ENCODE measurements at places on chromosomes 2 and 18.
A peak's percentile ranks its signal among the peaks of the same experiment; 100 is the strongest.

GRCh38 chr2:27316655-27317412 is 6.1 kb downstream of the MPV17 start:
- no peak for DNase-seq

- no peak for DNase-seq
Observed at GRCh38 chr2:240143276-240143675, 2.8 kb upstream of the OTOS start.

- no peak for DNase-seq
Observed at GRCh38 chr2:239626961-239627592, 226.3 kb upstream of the HDAC4 start.

- DNase-seq, result no peak
Observed at GRCh38 chr18:70296781-70297180, 7.9 kb downstream of the SOCS6 start.

DNA sequence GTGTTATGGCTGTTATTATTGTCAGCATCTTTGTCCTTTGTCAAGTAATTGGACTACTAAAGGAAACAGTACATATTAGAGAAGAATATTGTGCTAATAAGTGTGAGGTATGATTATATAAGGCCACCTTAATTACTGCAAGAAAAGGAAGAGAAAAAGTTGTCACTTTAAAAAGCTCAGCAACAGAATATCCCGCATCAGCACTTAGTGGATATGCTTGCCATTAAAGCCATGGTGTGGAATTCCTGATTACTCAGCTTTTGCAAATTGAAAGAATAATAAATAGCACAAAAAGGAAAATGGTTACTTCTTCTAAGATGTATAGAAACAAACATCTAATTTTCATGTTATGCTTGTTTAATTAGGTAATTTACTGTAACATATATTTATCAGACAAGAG is 347.5 kb downstream of the DPP10 start:
- DNase-seq, result no peak

GRCh38 chr2:237304763-237305514 is 109.0 kb downstream of the COL6A3 start:
- no peak for DNase-seq

GRCh38 chr18:32469190-32469651 is 1.5 kb downstream of the GAREM1 start:
- no peak for DNase-seq

GRCh38 chr18:24271381-24272228 is 126.0 kb downstream of the OSBPL1A start:
- DNase-seq, result peak; percentile 37

GRCh38 chr2:120235681-120236080 is 12.5 kb upstream of the TMEM185B start:
- no peak for DNase-seq

GRCh38 chr18:31618801-31619200 is 27.1 kb downstream of the TTR start:
- DNase-seq, result no peak

GRCh38 chr2:9077691-9078090 is 74.2 kb upstream of the MBOAT2 start:
- no peak for DNase-seq

DNA sequence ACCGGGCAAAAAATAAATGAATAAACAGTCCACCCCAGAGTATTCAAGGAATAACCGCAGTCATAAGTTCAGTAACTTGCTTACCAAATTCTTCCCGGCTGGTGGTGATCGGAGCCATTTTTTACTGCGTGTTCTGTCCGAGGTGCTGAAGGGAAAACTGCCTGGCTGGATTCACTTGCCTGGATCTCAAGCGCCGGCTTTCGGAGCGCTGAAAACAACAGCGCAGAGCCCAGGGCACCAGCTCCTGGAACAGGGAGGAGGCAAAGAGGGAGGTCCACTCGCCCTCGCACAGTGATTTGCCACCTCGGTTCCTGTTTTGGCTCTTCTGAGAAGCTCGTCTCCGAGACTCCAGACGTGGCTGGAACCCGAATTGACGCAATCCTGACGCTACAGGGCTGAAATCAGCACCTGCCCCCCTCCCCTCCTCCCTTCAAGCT is at the start of gene SYT4:
Gene SYT4 (minus strand): TSS at position 327 of the 437 bp plus-strand sequence. CDS start 209 bp downstream, at position 118.
- DNase-seq, result no peak

- DNase-seq, result peak; percentile 8
Observed at GRCh38 chr18:51621113-51621863, 423.8 kb upstream of the MEX3C start.

- DNase-seq, result no peak
Observed at GRCh38 chr2:129233751-129234406, 745.6 kb upstream of the RAB6C start.

- no peak for DNase-seq
Observed at GRCh38 chr2:135581282-135581681, 50.0 kb downstream of the R3HDM1 start.

- no peak for DNase-seq
Observed at GRCh38 chr2:28129955-28130695, 239.6 kb downstream of the BABAM2 start.

DNA sequence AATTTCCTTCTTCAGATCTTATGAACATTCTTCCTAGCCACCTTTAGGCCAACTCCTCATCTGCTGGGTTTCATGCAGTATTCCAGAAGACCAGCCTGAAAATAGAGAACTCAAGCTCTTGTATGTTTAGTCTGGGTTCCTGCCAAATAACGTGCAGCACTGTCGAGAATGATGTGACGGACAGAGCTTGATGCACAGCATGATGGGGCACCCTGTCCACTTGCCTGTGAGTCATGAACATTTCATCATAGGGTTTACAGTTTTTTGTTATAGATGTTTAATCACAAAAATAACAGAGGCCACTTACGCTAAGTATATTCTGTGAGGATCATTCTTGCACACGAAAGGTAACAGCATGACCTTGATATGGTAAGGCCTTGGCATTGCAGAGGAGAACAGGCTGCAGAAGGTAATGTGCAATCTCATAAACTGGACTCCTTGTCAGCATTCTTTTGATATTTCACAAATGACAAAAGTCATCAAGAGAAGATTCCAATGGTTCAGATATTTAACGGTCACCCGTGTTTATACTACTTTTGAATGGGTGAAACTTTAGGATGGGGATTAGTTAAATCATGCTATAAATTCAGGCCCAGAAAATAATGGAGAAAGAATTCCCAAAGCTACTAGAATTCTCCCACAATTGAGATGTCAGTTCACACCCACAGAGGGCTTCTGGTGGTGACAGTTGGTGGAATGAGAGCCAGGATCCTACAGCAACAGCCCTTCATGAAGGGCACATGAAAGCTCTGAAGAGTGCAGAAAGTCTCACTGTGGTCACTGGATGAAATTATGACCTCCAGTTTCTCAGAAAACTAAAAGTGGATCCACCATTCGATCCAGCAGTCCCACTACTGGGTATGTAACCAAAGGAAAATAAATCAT is 396.1 kb upstream of the RAB12 start:
- no peak for DNase-seq

All from GM12892 (cell line).